ENCODE measurements at places on chromosomes 7 and 10.

DNA sequence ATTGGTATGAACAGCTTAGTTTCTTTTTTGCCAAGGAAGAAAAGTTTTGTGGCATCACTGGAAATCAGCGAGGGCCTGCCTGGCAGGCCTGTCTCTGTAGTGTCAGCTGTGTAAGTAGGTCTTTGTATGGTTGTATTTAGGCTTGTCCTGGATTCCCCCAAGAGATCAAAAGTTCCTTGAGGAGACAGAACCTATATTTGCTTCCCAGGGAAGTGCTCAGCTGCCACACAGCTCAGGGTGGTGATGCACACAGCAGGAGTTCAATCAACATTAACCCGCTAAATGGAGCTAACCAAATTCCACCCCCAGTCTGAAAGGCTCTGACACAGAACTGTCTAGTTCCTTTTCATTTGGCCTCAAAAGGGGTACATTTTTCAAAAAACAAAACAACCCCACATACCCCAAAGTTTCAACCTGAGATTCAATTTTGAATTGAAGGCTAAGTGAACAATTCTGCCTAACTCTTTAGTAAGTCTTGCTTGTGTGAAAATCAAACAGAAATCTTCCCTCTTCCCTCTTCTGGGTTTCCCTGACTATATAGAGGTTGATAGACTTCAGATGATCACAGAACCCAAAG lies 124.4 kb downstream of the CLEC2L start:
- DNase-seq, result no peak

DNA sequence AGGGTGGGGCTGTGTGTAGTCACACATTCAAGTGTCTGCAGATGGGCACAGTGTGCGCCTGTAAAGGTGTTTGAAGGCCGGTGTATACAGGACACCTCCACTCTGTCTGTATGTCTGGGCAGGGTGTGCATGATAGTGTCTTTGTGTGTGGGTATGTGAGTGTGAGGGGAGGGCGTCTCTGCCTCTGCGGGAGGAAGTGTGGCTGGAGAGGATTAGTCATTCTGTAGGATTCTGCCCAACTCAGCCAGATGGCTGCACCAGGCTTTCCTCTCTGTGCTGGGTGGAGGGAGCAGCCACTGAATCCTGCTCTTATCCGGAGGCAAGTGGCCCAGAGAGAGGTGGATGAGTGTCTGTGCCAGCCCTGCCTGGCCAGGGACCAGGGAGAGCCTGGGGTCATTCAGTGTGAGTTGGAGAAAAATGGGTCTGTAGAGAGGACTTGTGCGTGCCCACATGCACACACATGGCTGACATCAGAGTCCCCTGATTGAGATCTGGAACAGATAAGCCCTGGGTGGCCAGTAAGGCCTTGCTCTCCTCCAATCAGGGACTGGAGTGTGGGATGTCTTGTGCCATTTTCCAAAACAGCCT lies 1.7 kb downstream of the SFXN3 start:
- DNase-seq, result peak; percentile 36

- no peak for DNase-seq
Measured at GRCh38 chr10:4020631-4021030, 235.6 kb upstream of the KLF6 start.

GRCh38 chr7:55557666-55558188 lies 14.6 kb downstream of the VOPP1 start:
- DNase-seq, result no peak

DNA sequence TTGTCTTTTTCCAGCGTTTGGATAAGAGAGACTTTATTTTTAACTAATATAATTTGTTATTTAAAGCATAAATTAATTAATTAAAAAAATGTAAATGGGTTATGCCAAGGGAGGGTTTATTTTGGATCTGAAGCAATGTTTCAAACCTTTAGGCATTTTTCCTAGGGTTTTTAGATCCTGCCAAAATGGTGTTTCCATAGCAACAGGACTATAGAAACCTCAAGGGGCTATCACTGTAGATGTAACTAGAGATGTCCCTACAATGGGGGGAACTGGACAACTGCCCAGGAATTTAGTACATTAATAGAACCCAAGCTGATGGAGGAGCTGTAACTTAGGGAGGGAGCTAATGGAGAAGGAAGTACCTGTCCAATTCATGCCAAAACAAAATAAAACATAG lies 57.3 kb downstream of the SLC39A12 start:
- no peak for DNase-seq
